ENCODE measurements at places on chromosomes 12 and 14.

- DNase-seq: no peak
Observed at GRCh38 chr12:50986966-50987737, 34.8 kb downstream of the HIGD1C start.

GRCh38 chr14:91257328-91258010 lies 13.0 kb upstream of the GPR68 start:
- DNase-seq: no peak

DNA sequence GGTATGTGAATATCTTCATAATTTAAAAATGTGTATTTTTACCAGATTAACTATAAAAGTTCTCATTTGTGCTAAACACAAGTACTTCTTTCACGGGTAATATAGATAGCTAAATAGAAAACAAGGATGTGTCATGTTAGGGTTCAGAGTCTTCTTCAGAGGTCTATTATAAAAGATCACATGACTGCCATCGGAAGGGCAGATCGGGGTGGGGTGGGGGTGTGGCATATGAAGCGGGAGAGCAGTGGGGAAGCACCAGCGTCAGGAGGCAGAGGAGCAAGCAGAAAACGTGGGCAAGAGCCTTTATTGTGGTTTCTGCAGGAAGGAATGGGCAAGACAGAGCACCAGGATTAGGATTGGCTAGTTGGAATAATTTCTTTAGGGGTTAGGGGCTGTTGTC lies 63.7 kb upstream of the DNM1L start:
- no peak for DNase-seq

GRCh38 chr12:59069516-59069915 lies 149.2 kb upstream of the LRIG3 start:
- DNase-seq: no peak

DNA sequence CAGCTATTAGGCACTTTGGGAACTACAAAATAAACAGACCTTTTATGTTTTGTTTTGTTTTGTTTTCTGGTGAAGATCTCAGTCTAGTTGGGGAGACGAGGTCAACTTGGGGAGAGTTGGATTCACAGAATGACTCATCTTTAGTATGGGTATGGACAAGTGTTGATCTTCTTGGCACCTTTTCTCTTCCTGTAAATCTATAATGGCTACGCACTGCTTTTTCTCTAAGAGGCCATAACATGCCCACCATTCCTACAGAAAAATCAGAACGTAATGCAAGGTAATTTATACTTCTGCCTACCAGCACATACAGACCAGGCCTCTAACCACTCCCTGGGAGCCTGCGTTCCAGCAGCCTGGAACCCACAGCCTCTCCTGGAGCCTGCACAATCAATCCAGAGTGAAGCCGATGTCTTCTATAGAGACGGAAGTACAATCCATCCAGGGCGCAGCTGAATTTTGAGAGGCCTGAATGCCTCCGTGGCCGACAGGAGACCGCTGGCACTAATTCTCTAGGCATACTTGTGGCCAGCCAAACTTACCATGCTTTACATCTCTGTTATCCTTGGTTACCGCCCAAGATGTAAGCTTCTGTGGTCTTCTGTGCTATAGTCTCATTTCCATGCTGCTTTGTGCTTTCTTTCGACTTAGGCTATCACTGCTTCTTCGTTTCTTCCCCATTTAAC lies 717 bp downstream of the PPHLN1 start:
- DNase-seq: no peak

DNA sequence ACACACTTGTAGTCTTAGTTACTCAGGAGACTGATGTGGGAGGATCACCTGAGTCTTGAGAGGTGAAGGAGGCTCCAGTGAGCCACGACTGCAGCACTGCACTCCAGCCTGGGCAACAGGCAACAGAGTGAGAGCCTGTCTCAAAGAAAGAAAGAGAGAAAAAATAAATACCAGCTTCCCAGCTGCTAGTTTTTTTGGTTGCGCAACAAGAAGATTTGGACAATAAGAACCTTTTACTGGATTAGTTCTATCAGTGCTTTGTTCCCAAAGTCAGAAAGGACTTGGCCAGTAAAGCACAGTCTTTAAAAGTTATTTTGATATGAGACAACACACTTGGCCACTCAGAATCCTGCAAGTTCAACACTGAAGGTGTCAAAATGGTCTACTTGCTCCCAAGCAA lies 768.1 kb upstream of the LRFN5 start:
- DNase-seq: no peak

DNA sequence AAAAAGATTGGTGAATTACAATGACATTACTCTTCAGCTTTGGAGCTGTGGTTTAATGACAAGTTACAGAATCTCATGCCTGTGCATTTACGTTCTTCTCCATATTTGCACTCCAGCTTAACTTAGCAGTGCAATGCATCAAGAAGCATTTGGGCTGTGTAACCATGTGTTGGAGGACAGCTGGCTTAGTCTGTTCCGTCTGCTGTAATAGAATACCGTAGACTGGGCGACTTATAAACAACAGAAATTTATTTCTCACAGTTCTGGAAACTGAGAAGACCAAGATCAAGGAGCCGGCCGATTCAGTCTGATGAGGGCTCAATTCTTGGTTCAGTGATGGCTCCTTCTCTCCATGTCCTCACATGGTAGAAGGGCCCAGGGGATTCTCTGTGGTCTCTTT lies 943.5 kb downstream of the BCL11B start:
- DNase-seq: no peak

DNA sequence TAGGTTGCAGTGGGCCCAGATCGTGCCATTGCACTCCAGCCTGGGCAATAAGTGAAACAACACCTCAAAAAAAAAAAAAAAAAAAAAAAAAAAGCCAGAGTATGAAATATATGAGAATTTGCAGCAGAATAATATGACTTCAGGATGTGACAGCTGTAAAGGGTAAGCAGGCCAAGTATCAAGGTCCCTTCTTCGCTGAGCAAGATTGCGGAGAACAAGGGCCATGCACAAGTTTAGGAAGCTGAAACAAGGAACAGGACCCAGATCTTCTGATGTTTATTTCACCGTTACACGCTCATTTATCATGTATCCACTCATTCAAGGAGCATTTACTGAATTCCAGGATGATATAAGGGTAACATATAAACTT lies 659 bp upstream of the FOXJ2 start:
- no peak for DNase-seq

- DNase-seq: no peak
Observed at GRCh38 chr14:91231446-91231845, 13.1 kb downstream of the GPR68 start.

GRCh38 chr12:2215709-2216560 lies 163.1 kb downstream of the CACNA1C start:
- DNase-seq: no peak

DNA sequence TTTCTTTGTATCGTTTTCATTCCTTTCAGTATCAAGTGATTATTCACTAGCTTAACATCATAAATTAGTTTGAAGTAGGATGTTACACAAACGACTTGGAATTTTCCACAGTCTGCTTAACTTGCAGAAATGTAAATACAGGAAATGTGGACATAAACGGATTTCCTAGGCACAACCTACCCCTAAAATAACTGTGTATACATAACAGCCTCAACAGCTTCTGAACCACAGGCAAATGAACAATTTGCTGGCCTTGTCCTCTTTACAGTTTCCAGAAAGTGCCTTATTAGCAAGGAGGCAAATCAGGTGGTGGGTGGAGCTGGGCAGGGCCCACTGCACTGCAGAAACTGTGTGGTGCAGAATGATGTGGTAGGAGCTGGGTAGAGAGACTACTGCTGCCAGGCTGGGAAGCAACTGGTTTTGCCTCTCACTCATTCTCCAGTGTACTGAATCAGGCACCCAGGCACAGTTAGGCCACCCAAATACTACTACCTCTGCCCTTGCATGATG lies 14.1 kb downstream of the DRAM1 start:
- no peak for DNase-seq

DNA sequence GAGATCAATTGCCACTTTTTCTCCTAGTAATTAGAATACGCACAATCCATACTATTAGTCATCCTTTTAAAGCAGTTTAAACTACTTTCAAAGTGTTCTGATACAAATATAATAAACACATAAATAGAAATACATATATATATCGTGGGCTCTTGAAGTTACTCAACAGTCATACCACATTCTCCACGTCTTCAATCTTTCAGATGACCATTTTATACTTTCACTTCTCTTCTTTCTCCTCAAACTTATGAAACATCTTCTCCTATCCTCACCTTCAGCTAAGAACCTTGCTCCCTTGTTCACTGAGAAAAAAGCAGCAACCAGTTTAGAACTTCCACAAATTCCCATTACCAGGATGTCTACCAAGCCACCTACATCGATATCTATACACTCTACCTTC lies 19.2 kb downstream of the CEP290 start:
- no peak for DNase-seq

GRCh38 chr12:98259693-98260092 lies 255.7 kb upstream of the TMPO start:
- no peak for DNase-seq

DNA sequence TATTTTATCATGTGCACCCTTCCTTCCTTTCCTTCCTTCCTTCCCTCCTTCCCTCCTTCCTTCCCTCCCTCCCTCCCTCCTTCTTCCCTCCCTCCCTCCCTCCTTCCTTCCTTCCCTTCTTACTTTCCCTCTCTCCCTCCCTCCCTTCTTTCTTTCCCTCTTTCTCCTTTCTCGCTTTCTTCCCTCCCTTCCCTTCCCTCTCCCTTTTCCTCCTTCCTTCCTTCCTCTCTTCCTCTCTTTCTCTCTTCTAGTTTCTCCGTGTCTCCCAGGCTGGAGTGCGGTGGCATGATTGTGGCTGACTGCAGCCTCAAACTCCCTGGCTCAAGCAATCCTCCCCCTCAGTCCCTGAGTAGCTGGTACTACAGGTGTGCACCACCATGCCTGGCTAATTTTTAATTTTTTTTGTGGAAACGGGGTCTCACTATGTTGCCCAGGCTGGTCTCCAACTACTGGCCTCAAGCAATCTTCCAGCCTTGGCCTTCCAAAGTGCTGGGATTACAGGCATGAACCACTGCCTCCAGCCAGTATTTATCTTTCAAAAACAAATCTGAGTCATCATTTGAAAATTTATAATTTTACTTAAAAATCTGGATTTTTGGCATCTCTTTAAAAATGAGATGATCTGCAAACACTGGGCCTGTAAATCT lies 7.8 kb downstream of the C1RL start:
- no peak for DNase-seq

DNA sequence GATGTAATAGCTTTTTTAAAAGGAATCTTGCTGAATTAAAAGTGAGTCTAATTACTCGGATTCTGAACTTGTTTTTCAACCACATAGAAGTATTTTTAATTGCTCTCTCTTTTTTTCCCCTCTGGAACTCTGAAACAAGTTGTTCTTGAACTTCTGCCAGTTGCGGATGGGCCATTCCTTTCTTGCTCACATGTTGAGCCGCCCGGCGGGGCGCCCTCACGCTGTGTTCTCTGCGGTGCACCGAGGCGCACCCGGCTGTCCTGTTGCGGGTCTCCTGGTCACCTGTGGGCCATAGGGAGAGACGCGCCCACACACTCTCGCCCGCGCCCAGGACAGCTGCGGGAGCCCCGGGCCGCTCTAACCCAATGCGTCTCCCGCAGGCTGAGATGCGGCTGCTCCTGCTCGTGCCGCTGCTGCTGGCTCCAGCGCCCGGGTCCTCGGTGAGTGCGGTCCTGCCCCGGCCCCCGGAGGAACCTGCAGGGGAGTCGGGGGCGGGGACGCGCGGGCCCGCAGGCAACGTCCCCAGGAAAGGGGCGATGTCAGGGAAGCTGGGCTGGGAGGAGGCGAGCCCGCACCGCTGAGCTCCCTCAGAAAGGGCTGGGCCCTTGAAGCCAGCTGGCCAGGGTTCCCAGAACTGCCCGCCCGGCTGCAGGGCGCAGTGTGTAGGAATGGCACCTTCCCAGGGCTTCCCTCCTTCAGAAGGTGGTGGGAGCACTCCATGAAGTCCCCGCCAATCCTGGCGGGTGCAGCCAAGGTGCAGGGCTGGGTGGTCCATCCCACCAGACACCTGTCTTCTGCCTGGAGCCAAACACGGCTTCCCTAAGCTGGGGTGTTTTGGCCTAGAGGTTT lies 2.3 kb downstream of the PAPLN start:
- no peak for DNase-seq

- no peak for DNase-seq
Observed at GRCh38 chr14:34605461-34605860, 24.5 kb downstream of the SNX6 start.

DNA sequence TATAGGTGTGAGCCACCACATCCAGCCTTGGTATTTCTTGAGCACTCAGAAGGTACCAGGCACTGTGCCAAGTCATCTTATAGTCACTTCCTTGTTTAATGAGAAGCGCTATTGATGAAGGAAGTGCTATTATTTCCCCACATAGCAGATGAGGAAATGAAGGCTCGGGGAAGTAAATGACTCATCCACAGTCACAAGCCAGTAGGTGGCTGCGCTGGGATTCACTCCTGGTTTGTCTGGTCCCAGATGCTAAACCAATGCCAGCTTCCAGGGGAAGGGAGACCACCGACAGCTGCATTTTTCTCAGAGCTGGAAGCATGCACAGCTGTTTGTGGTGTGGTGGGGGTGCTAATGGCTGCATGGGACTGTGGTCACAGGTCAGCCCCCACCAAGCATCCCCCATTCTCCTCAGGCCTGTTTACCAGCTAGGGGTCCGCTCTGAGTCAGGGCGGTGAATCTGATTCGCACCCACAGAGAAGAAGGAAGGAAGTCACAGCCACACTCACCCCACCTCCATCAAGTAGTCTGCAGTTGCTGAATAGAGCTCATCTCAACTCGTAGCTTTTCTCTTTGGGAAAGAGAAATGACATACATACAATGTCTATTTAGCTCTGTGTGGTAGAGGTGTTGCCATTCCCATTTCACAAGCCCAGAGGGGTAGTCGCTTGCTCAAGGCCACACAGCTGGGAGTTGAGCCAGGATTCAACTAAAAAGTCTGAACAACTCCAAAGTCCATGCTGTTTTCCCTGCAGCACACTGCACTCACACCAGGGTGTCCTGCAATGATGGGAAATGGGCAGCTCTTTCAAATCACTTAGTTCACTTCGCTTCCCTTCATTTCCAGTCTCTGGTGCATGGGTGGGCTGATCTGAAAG lies 6.3 kb upstream of the LTBP2 start:
- DNase-seq: peak; percentile 24

GRCh38 chr12:104357421-104357952 lies 53.9 kb downstream of the EID3 start:
- DNase-seq: no peak

DNA sequence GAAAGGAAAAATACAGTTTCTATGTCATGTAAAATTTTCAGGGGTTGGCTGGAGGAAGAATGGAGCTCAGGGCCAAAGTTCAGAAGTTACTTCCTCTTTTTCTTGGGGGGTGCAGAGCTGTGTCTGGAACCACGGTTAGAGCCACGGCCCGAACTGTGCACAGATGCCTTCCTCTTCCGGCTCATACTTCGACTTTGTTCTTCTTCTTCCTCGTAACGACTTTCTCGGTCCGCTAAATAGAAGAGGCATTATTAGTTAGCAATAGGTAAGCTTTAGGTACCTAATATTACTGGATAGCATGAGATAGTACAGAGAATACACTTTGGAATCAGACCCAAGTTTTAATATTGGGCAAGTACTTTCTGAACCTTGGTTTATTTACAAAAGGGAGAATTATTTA lies 31.2 kb downstream of the SUPT16H start:
- no peak for DNase-seq

GRCh38 chr12:129844662-129845220 lies 59.1 kb downstream of the TMEM132D start:
- DNase-seq: no peak

- DNase-seq: no peak
Observed at GRCh38 chr12:103529306-103529705, 33.5 kb upstream of the C12orf42 start.
